ENCODE measurements at places on chromosomes 4 and X. TPM values are rescaled to one million over a fixed set of nuclear protein-coding genes. Genes with fewer than 3 reads are reported as not detected.

The VCX2 gene
- total RNA-seq: not detected

DNA sequence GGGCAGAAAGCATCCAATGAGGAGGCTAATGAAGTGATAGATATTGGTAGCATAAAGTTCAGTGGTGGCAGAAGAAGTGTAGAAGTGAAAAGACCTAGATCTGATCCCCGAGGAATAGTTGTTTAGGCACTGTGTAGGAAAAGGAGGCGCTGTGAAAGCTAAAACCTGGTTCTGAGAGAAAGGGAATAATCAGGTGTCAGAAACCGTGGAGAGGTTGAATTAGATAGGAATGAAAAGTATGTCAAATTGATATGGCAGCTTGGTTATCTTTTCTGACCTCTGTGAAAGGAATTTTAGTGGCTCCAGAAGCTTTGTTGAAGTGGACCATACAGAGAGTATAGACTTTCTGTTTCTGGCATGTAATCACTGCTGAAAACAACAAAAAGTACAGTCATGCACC is 30.8 kb upstream of the CCDC160 start:
- DNase-seq: no peak

The LEF1 gene
- total RNA-seq: 55.5 TPM

The SATL1 gene
- total RNA-seq: 0.18 TPM

DNA sequence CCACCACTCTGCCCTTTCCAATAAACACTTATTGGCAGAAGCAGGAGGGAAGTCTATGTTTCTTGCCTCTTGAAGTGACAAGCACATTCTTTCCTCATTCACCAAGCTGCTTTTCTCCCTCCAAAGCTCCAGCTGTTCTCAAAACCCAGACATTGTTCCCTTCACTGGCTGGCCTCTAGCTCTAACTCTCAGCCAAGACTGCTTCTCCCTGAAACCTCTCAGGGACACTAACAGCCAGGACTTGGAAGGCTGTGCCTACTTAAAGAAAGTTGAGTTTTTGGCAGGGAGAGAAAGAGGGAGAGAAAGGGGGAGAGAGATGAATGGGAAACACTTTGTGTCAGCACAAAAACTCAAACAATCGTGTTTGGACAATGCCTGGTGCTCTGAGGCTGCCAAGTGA is 99.5 kb downstream of the COX18 start:
- DNase-seq: peak; percentile 35

GRCh38 chrX:19616959-19617358 is 101.7 kb upstream of the MAP3K15 start:
- DNase-seq: no peak

- DNase-seq: no peak
These were observed 144.0 kb upstream of the ADAMTS3 start for GRCh38 chr4:72712997-72713396.

DNA sequence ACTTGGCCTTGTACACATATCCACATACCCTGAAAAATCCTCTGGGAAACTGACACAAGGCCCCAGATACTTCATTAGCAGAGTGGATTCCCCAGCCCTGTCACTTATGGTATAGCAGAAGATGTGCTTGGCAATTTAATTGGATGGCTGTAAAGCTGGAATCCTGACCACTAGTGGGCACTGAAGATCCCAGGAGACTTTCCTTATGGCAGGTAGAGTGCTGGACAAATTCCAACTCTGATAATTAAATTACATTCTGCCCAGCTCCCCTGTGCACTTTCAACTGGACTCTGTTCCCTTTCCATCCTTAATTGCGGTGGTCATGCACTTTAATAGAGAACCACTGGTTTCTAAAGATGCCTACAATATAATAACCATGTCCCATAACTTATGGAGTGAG is 119.8 kb downstream of the DCK start:
- DNase-seq: no peak

- DNase-seq: no peak
These were observed 267.3 kb downstream of the DCTD start for GRCh38 chr4:182649698-182650477.

The ARHGAP4 gene
- 0.63 TPM for total RNA-seq

The SYTL4 gene
- total RNA-seq: 8.0 TPM

DNA sequence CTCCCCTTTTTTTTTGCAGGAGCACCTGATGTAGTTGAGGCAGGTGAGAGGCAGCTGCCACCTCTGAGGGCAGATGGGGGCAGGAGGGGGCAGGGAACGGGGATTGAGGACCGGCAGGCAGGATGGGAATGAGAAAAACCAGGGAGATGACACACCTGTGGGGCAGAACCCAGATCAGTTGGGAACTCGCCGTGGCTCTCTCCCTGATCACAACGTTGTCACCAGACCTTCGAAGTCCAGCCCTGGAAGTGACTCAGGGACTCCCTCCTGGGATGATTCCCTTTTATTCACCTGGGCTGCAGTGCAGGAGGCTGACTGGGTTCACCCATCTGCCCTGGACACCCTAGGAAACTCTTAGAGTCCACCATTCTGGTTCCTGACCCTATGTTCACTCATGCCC is 127.2 kb downstream of the MXRA5 start:
- DNase-seq: no peak

DNA sequence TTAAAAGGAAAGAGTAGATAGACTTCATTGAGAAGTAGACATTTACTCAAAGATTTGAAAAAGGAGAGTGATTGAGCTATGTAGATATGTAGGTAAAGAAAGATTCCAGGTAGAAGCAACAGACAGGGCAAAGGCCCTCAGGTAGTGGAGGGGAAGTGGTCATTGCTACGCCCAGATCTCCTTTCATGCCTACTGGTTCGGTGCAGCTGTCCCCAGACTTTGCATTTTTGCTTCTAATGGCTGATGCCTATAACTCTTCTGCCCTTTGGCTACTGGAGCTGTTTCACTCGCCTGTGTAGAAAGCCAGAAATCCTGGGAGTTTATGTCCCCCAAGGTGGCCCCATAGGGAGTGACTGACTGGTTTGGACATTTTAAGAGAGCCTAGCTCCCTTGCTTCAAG is 16.9 kb upstream of the ARMCX2 start:
- no peak for DNase-seq

The EXOC1 gene
- 41.7 TPM for total RNA-seq

GRCh38 chrX:9912351-9913145 is 54.6 kb upstream of the CLDN34 start:
- no peak for DNase-seq

The HOPX gene
- 4.3 TPM for total RNA-seq

- no peak for DNase-seq
These were observed 7.5 kb upstream of the SMARCA5 start for GRCh38 chr4:143506031-143506430.

- DNase-seq: no peak
These were observed 424.4 kb upstream of the FAM241A start for GRCh38 chr4:111720866-111721265.

DNA sequence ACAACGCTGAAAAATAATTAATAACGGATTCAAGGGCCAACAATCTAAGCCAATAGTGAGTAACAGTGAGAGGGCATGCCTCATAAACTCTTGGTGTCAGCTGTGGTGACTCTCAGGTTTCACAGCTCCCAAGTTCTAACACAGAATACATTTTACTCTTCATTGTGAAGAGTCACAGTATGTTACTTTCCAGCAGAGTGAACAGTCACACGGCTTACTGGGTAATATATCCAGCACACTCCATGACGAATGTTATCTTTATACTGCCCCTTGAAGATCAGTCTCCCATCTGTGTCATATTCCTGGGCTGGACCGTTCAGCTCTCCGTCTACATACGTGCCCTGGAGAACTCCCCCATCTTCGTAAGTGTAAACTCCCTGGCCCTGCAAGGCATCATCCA is 23.1 kb downstream of the SETD7 start:
- DNase-seq: no peak

The ASB11 gene
- total RNA-seq: not detected

- no peak for DNase-seq
These were observed 21.7 kb upstream of the MTM1 start for GRCh38 chrX:150546711-150547153.

The MAGEC2 gene
- total RNA-seq: not detected

- DNase-seq: no peak
These were observed 3.8 kb upstream of the ZIC3 start for GRCh38 chrX:137562096-137562495.

- DNase-seq: no peak
These were observed 877 bp downstream of the JAKMIP1 start for GRCh38 chr4:6199422-6199921.

DNA sequence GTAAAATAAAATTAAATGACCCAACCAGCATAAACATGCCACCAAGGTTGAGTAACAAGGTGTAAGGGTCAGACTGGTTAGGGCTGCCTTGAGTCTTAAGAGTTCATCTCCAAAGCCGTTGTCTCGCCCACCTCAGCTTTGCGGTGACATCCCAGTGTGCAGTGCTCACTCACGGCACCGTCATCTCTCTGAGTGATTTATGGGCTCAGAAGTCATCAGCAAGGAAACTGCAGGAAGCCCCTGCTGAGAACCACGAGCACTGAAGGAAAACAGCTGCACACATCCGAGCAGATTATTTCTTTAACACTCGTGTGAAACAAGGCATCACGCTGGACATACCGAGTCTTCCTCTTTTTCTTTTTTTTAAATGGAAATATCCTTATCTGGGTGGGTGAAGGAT is 411.1 kb downstream of the TRIML1 start:
- no peak for DNase-seq

GRCh38 chrX:95760356-95760755 is 924.3 kb upstream of the DIAPH2 start:
- no peak for DNase-seq

GRCh38 chrX:24682739-24683432 is 10.8 kb upstream of the POLA1 start:
- no peak for DNase-seq

The GCNA gene
- not detected for total RNA-seq

Measured in SJSA1 (cell line).